ENCODE measurements at places on chromosomes 12 and 14.

DNA sequence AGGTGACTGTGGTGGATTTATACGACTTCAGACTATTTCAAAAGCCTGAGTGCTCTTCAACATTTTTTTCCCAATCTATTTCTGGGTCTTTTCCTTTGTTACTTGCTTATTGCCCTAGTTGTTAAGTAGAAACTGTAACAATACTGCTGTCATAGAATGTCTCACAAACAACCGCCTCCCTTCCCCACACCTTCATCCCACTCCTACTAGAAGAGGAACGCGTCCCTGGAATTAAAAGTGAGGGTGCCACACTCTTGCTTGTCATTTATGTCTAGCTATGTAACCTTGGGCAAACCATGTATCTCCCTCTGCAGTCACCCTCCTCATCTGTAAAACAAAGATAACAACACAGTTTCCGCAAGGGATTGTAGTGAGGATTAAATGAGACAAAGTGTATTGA lies 8.6 kb downstream of the BRAP start:
- DNase-seq = no peak

- peak; percentile 50 for DNase-seq
These were observed 50.1 kb downstream of the SLC25A21 start for GRCh38 chr14:37122288-37122687.

GRCh38 chr12:49553512-49554088 lies 14.3 kb downstream of the MCRS1 start:
- DNase-seq = no peak

- no peak for DNase-seq
These were observed 6.2 kb downstream of the RPL36AL start for GRCh38 chr14:49614196-49614595.

- DNase-seq = peak; percentile 12
These were observed 63.6 kb downstream of the HELB start for GRCh38 chr12:66365718-66366490.

- no peak for DNase-seq
These were observed 17.0 kb downstream of the SSPN start for GRCh38 chr12:26212396-26212795.

GRCh38 chr14:69614592-69614991 lies 3.2 kb downstream of the SUSD6 start:
- no peak for DNase-seq

GRCh38 chr14:102511538-102511937 lies 2.0 kb upstream of the ANKRD9 start:
- DNase-seq = no peak

GRCh38 chr12:113537751-113538087 lies 66.0 kb upstream of the LHX5 start:
- peak; percentile 3 for DNase-seq

GRCh38 chr12:25715102-25715501 lies 162.0 kb upstream of the LMNTD1 start:
- DNase-seq = peak; percentile 7

DNA sequence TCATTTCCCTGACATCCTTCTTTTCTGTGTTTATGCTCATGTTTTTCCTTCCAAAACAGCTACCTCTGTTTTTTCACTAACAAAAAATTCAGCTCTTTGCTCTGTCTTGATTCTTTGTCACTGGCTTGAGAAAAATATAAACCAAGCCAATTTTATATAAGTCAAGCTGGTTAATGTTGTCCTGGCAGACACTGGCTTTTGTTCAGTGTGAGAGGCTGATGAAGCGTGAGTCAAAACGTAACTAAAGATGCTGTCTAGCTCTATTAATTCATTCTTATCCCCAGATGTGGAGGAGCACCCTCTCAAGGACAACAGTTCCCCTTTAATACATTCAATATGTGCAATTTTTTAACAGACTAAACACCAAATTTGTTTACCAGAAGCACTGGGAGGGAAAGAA lies 15.8 kb downstream of the TSPAN8 start:
- DNase-seq = no peak

GRCh38 chr12:124720681-124721500 lies 142.8 kb downstream of the SCARB1 start:
- DNase-seq = peak; percentile 72

DNA sequence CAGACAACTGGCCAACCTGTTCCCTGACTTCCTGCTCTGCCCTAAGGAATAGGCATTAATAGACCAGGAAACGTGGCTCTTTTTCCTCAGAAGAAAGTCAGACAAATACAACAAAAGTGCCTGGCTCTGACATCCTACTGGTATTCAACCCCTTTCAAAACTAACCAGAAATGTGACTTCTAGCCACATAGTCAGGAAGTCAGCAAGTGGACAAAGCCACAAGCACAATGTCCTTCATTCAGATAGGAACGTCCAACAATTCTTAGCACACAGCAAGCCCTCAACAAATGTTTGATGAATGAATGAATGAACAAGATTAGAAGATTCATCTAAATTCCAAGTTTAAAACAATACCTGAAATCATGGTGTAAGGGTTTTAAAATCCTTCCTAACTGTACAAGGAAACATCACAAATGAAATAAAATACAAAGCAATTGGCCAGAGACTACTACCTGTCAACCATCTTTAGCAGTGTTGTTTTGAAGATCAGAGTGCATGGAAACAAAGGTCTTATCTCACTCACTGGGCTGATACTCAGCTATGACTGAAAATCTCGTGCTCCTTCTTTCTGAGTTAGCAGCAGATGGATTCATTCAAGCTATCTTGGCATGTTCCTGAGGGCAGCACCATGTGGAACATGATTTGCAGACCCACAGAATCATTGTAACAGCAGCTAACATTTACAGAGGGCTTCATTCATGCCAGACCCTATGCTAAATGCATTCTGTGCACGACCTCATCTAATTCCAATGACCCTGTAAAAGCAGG lies 16.5 kb downstream of the APPL2 start:
- DNase-seq = no peak

- no peak for DNase-seq
These were observed 418.9 kb downstream of the ZFP36L1 start for GRCh38 chr14:68373847-68374444.

- no peak for DNase-seq
These were observed 107.5 kb downstream of the SCARB1 start for GRCh38 chr12:124756166-124756565.

DNA sequence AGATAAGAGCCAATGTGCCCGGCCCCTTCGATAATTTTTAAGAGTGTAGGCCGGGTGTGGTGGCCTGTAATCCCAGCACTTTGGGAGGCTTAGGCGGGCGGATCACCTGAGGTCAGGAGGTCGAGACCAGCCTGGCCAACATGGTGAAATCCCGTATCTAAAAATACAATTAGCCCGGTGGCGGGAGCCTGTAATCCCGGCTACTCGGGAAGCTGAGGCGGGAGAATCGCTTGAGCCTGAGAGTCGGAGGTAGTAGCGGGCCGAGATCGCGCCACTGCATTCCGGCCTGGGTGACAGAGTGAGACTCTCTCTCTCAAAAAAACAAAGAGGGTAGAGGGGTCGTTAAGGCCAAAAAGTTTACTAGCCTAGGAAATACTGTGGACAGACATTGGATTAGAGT lies 2.6 kb downstream of the KRAS start:
- no peak for DNase-seq

GRCh38 chr12:20280515-20280914 lies 87.8 kb upstream of the PDE3A start:
- DNase-seq = peak; percentile 11

DNA sequence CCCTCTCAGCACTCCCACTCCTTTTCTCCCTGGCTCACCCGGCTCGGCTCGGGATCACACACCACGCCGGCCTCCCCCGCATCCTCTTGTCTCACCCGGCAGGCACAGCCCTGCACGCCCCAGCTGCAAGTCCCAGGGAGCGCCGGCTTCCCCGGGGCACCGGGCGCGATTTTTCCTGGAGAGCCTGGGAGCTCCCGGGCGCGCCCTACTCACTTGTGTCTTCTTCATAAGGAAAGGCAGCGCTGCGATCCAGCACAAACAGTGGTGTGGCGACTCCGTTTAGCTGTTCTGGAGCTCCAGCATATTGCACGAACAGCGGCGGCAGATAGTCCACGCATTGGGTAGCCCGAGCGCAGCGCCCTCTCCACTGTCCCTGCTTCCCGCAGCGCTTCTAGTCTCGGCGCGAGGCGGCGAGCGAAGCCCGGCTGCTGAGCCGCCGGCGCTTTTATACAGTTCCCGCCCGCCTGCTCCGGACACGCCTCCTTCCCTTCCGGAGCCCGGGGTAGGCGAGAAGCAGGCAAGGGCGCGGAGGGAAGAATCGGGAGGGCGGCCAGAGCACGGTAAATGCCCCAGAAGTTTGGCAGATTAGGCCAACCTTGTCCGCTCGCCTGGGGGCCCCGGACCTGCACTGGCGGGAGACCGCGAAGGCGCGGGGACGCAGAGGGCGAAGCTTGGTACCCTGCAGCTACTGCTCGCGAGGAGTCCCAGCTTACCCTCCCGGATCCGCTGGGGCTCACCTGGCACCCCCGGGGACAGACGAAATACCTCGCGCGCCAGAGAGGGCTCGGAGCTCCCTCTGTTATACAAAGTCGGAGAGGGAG lies at the start of gene KITLG:
Gene KITLG (minus strand): TSS at position 421 of the 821 bp plus-strand sequence. CDS start 193 bp downstream, at position 228.
- DNase-seq = peak; percentile 90

- DNase-seq = no peak
These were observed 158.1 kb downstream of the FLRT2 start for GRCh38 chr14:85688006-85688405.

- DNase-seq = no peak
These were observed 71.8 kb downstream of the ZNF664 start for GRCh38 chr12:124044809-124045321.

- DNase-seq = no peak
These were observed 98.8 kb downstream of the DACT1 start for GRCh38 chr14:58736606-58737005.

- DNase-seq = no peak
These were observed 21.3 kb upstream of the RIN3 start for GRCh38 chr14:92492258-92492657.

DNA sequence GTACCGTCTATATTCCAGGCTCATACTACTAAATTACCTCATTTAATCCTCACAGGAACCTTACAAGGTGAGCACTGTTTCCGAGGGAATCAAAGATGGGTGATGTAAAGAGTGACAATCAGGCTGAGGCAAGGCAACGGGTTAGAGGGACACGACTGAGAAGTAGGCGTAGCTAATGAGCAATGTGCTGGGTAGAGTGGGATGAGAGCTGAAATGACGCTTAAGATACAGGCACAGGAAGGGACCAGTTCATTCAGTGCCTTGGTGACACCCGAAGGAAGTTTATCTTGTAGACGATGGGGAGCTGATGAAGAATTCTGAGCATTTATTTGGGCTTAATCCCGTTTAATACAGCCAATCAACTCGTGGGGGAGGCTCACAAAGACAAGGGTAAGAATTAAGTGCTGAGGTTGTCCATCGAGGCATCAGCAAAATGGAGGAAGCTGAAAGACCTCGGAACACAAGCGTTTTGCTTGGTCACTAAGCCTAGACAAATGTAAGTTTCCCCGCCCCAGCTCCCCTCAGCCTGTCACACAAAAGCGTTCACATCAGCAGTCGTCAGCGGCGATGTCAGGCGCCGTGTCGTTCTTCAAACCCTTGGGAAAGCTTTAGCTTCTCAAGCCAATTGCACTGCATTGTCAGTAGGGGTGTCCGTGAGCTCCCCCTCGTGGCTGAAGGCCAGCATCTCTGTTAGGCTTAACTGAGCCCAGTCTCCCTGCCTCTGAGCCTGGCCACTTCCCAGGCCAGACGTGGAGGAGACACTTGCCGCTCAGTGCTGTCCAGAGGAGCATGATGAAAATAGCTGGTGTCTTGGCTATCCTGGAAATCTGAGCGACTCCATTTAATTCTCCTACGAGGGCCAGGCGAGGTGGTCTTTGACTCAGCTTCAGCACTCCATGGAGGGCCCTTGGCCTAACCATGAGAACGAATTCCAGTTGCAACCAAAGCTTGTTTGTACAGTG lies 288.5 kb upstream of the G2E3 start:
- peak; percentile 87 for DNase-seq

GRCh38 chr12:65827827-65828231 lies 3.5 kb downstream of the HMGA2 start:
- DNase-seq = no peak

DNA sequence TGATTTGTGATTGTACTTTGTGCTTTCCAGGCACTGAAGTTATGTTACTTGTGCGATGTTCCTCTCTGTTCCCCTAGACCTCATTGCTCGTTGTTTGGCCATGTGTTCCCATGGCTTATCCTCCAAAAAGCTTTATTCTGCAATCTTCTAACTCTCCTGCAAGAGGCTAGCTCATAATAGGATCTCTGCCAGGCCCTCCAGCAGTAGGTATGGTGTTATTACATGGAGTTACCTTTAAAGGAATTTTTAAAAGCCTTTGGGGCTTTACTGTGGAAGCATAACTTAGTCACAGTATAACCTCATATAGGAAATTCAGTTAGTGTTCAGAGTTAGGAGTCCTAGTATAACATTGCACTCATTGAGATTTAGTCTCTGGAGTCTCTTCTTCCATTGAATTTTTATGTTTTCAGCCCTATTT lies 292.3 kb downstream of the RAD51B start:
- DNase-seq = no peak

DNA sequence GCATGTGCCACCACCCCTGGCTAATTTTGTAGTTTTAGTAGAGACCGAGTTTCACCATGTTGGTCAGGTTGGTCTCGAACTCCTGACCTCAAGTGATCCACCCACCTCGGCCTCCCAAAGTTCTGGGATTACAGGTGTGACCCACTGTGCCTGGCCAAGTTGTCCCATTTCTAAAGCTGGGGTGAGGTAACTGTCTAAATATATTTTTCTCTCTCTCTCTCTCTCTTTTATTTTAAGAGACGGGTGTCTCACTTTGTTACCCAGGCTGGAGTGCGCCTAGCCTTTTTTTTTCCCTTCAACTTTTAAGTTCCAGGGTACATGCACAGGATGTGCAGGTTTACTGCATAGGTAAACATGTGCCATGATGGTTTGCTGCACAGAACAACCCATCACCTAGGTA lies 8.6 kb downstream of the ATF1 start:
- DNase-seq = no peak

DNA sequence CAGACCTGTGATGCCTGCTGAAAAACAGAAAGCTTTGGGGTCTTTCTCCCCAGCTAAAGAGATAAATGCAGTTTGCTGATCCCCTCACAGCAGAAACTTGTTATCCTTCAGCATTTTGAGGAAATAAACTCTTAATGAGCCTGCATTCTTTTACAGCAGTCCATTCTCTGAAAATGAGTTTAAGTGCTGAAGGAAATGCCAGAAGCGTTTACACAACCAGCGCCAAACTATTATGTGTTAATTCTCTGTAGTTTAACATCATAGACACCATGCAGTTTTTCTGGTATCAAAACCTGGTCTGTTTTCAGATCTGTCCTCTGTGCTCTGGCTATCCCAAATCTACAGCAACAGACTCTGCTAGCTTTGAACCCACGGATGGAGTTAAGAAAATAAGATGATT lies 291.3 kb downstream of the NPAS3 start:
- DNase-seq = no peak

- no peak for DNase-seq
These were observed 75.6 kb downstream of the NEDD1 start for GRCh38 chr12:96982671-96983070.

- no peak for DNase-seq
These were observed 76.2 kb downstream of the PDZRN4 start for GRCh38 chr12:41264281-41264680.

DNA sequence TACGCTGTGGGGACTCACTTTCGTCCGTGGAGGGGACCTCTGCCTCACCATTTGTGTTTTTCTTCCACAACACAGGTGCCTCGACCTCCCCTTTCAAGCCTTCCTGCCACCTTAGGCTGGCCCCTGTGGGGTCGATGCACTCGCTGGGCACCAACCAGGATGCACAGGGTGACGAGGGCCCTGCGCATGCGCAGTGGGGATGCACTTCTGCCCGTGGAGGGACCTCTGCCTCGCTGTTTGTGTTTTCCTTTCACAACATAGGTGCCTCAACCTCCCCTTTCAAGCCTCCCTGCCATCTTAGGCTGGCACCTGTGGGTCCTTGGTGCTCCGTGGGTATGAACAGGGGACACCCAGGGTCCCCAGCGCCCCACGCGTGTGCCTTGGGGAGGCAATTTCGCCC lies 356.8 kb downstream of the ALG10 start:
- no peak for DNase-seq

Measured in EL (cell line).